Endodermal cell (in vitro differentiated cells): ENCODE measurements at places on chromosomes 2 and 18. TPM values are rescaled to one million over a fixed set of nuclear protein-coding genes. Genes with fewer than 3 reads are reported as not detected.

EML6 gene
- 1.4 and 1.7 TPM in 2 replicates for total RNA-seq

CIDEA gene
- total RNA-seq = not detected in 3 replicates

CTNNA2 gene
- 7.7 and 8.9 TPM in 2 replicates for total RNA-seq

RESP18 gene
- not detected in 3 replicates for total RNA-seq

MAP3K20 gene
- total RNA-seq = 26.9 and 29.4 TPM in 2 replicates

TXNDC2 gene
- total RNA-seq = 0.14 TPM in 1 of 2 replicates, not detected in the other

NAT8 gene
- total RNA-seq = not detected in 2 replicates

LIMS1 gene
- total RNA-seq = 38.4 to 46.6 TPM (median 45.6 TPM) in 3 replicates

LRRTM1 gene
- total RNA-seq = 3.3 and 5.2 TPM in 2 replicates

TSPYL6 gene
- not detected in 2 replicates for total RNA-seq

ALLC gene
- not detected in 3 replicates for total RNA-seq

ACMSD gene
- not detected in 3 replicates for total RNA-seq

PEX13 gene
- total RNA-seq = 25.9 to 30.0 TPM (median 26.5 TPM) in 3 replicates

KATNAL2 gene
- total RNA-seq = 5.7 to 7.2 TPM (median 6.4 TPM) in 3 replicates

WDPCP gene
- total RNA-seq = 7.1 and 11.8 TPM in 2 replicates

GPR17 gene
- 0.14 TPM in 1 of 2 replicates, not detected in the other for total RNA-seq

PSMD14 gene
- 58.0 to 88.2 TPM (median 86.2 TPM) in 3 replicates for total RNA-seq

INHBB gene
- not detected in 3 replicates for total RNA-seq

VWC2L gene
- not detected in 2 replicates for total RNA-seq

POLR1A gene
- total RNA-seq = 45.5 and 48.5 TPM in 2 replicates

DNAH7 gene
- total RNA-seq = 1.1 and 1.5 TPM in 2 replicates

REEP1 gene
- 1.7 and 2.9 TPM in 2 replicates for total RNA-seq

ADAM23 gene
- total RNA-seq = 34.2 TPM in 2 replicates
